Substantia nigra (tissue), 51 donors: ENCODE measurements at places on chromosomes 11 and 22.

GRCh38 chr11:9060700-9061111 lies 30.7 kb downstream of the SCUBE2 start:
- no peak for DNase-seq

- no peak for DNase-seq
Measured at GRCh38 chr22:50071432-50072166, 13.5 kb upstream of the TTLL8 start.

- DNase-seq, result no peak
Measured at GRCh38 chr11:45761659-45762058, 43.3 kb upstream of the SLC35C1 start.

- DNase-seq, result no peak
Measured at GRCh38 chr11:104812103-104812788, 86.0 kb downstream of the CASP12 start.

- DNase-seq, result peak; percentile 65
Measured at GRCh38 chr22:29359469-29359868, 28.9 kb downstream of the AP1B1 start.

DNA sequence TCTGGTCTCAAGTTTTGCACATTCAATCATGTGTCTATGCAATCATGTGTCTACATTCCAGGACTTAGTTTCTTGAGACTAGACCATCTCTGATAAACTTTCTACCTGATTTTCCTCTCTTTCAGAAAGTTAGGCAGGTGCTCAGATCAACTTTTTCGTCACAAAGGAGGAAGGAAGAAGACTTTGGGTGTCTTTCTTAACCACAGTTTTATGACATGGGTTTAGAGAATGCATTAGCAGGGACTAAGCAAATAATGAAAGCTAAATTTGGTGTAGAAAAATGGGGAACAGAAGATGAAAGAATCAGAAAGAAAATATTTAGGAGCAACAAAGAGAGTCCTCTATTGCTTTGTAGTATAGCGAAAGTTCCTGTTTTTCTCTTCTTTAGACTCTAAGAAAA lies 7.7 kb upstream of the GLYATL1B start:
- no peak for DNase-seq

DNA sequence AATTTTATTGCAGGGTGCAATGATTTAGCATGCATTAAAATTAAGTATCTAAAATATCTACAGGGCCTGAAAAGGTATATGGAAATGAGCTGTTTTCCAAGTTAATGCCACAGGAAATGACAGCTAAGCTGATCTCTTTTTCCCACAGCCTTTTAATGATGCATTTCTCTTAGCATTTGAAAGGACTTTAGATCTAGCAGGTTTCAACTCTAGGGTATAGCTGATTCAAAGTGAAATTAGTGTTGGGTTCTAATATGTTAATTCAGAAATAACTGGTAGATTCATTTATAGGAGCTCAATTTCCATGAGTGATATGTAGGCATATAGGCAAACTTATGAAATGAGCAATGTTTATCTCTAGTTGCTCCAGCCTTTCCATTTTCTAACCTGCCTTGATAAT lies 274.2 kb downstream of the CASP12 start:
- no peak for DNase-seq

DNA sequence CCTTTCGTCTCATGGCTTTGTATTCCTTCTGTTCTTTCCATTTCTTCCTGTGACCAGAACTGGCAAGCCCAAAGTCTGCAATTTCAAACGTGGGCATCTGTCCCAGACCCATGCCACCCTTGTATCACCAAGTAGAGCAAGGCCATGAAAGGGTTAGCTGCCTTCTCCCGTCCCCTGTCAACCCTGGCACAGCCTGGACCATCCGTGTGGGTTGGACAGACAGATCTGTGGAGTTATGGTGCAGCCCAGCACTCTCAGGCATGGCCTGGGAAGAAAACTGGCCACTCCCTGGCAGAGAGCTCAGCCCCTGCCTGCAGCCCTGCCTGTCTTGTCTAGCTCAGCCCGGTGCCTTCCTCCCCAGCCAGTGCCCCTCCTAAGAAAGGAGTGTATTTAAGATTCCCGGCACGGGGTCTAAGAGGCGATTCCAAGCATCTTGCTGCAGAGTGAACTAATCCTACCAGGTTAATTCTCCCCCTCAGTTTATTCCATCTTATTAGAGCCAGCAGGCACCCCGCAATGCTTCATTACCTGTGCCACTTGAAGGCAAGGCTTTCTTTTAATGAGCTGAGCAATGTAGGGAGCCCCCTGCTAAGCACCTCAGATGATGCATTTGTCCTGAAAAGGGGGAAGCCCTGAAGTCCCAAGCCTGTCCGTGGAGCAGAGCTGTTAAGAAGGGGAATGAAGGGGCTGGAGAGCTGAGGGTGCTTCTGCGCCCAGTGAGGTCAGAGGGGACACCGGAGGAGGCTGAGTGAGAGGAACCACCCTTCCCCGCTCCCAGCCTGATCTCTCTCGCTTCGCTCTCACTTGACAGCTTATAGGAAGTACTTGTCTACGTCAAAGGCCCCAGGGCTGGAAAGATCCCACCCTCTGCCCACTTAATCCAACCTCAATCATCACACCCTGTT lies 130.6 kb downstream of the SPATA19 start:
- no peak for DNase-seq

DNA sequence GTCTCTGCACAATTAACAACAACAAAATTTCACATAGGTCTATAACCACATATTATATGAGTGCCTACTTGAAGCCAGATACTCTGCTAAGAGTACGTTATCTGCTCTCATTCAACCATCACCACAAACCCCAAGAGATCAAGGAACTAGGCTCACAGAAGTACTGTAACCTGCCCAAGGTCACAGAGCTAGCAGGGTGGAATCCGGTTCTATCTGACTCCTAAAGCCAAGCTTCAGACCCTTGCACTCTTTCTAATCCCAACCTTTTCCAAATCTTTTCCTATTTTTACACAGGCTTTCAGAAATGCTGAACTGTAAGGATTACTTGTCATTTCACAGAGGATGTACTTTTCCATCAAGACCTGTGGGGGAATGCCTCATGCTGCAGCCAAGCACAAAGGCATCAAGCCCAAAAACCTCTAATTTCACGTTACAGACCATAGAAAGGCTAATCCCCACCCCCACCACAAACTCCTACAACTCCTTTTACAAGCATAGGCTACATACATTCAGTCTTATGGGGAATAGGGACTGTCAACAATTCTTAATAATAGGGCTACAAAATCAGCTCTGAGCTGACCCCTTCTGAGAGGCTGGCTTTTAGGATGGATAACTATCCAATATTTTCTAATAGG lies 927 bp downstream of the PRCP start:
- no peak for DNase-seq

- no peak for DNase-seq
Measured at GRCh38 chr22:43014316-43014868, 557 bp downstream of the PACSIN2 start.

DNA sequence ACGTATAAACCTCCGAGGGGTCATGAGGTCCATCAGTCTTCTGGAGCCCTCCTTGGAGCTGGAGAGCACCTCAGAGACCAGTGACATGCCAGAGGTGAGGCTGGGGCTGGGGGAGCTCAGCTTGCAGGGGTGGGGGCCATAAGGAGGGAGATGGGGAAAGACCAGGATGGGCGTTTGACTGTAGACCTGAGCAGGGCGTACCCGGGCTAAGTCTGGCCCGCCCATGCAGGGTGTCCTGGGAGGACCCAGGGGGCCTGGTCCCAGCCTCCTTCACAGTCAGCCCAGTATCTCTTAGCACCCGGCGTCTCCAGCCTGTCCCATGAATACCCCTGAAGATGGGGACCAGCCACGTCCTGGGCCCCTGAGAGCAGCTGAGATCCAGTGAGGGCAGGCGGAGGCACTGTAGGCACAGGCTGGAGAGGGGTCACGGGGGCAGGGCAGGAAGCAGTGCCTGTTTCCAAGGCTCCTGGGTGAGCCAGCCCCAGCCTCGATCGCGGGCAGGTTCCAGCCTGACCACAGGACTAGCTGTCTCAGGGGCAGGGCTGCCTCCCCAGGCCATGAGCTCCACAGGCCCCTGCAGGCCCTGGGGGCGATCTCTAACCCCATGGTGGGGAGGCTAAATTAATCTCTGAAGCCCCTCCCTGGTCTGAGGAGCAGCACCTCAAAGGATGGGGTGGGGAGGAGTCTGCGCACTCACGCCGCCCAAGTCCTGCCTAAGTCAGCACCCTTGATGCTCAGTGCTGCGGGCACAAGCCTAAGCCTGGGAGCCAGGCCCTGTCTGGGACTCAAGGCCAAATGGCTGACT lies 7.1 kb downstream of the SSH3 start:
- no peak for DNase-seq

- no peak for DNase-seq
Measured at GRCh38 chr11:72349616-72350218, 84.6 kb downstream of the CLPB start.

DNA sequence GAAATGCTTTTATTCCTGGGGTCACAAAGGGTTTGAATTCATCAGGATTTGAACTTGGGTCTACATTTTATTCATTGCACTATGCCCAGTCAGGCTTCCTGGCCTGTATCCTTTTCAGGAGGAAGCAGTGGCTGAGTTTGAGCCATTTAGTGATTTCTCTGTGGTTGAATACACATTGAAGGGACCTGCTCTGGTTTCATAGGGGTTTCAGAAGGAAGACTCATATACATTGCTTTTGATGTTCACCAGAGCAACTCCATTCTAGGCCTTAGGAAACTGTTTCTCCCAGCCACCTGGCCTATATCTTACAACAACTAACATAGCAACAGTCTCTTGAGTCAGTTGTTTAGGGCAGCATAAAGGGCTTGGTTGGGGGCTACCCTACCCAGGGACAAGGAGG lies 165.7 kb downstream of the INSC start:
- DNase-seq, result no peak

DNA sequence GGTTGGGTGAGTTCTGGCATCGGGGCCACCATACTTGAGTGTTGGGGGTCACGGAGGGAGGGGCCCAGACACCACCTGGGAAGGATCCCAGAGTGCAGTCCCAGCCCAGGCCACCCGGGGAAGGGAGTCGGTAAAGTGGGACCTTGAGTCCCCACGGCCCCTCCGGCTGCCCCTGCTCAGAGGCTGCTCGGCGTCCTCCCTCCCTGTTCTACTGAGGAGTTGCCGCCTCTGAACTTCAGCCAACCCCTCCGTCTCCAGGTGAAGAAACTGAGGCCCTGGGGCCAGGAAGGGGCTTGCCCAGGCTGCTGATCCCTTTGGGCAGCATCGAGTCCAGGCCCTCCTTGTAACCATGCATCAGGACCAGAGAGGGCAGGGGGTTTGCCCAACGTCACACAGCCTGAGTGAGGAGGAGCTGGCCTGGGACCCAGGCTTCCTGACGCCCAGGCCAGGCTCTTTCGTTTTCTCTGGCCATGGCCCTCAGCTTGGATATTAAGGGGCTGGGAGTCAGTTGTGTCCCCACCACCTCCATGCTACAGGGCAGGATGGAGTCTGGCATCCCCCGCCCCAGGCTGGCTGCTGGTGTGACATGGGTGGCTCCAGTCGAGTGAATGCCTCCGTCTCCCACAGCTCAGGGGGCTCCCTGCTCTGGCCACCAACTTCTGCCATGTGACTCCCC lies 1.3 kb downstream of the PARVG start:
- no peak for DNase-seq

DNA sequence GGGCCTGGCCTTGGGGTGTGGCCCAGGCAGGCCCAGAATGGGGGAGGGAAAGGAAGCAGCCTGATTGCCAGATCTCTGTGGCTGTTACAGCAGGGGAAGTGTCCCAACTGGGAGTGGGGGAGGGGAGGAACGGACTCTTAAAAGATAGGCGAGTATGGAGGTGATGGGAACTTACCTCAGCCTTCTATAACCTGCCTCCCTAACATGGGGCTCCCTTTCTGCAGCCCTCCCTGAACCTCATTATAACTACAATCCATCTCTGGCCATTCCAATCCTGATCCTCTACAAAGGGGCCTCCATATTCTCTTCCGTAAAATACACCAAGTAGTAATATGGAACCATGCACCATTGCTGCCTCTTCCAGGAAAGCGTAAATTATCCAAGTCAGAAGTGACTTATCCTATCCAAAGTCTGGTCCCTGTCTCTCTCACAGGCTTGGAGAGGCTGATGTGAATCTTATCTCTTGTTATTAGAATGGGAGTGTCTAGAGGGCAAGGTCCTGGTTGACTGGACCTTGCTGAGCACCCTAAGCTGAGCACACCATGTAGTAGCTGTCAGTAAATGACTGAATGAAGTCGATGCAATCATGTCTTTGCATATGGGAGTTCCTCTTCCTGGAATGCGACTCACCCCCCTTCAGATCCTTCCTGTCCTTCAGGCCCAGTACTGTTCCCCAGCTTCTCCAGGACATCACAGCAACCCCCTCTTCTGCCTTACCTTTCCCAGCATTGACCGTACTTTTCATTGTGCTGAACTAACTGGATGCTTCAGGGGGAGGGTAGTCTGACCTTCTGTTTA lies 5.9 kb downstream of the RHOG start:
- DNase-seq, result no peak

- no peak for DNase-seq
Measured at GRCh38 chr22:19607192-19608002, 83.2 kb upstream of the CLDN5 start.

DNA sequence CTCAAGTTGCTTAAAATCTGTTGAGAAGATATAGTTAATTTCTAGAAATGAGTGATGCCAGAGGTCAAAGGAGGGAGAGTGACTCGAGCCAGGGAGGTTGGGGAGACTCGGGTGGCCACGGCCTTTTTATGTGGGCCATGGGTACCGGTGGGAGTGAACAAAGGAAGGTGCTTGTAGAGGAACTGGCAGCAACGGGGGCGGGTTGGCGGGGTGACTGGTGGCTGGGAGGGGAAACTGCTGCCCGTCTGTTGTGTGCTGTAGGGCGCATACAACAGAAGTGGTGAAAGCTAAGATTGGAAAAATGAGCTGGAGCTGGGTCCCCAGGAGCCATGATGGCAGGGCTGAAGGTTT lies 5.4 kb downstream of the DAGLA start:
- DNase-seq, result no peak

GRCh38 chr11:62879235-62879978 lies 1.3 kb upstream of the SLC3A2 start:
- DNase-seq, result peak; percentile 33

DNA sequence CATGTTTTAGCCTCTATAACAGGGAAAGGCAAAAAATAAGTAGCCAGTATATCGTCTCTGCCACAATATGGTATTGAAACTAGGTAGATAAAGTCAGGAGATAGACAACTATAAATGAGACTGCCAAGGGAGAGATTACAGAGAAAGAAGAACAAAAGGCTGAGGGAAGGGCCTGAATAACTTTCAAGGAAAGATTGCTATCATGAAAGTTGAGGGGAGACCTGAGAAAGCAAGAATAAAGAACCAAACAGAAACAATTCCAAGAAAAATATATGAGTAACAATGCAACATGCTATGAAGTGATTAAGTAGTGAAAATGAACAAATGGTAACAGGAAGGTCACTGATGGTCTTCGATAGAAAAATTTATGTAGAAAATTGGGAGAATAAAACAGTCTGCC lies 690.1 kb downstream of the METTL15 start:
- no peak for DNase-seq

DNA sequence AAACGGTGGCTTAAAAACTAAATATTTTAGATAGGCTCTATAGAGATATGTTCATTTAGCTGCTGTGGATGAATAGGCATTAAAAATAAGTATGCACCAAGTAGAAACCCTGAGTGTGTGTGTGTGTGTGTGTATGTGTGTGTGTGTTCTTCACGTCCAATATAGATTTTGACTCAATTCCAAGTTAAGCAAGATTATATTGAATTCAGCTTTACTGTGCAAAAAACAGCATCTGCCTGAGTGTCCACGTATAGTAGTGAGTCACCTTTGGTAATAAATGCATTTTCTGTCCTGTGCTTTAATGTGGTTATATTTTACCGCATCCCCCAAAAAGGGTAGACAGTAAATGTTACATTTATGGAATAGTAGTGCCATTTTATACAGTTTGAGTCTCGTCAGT lies 71.2 kb downstream of the PDHX start:
- no peak for DNase-seq
